Stimulated activated CD4-positive, alpha-beta T cell treated with anti-CD3 and anti-CD28 coated beads, TNF-alpha, amount 100 ng/mL, for 4 hours (primary cell): ENCODE measurements at places on chromosomes 4 and X.

GRCh38 chrX:3440981-3441380 is 94.5 kb upstream of the MXRA5 start:
- DNase-seq, result no peak

DNA sequence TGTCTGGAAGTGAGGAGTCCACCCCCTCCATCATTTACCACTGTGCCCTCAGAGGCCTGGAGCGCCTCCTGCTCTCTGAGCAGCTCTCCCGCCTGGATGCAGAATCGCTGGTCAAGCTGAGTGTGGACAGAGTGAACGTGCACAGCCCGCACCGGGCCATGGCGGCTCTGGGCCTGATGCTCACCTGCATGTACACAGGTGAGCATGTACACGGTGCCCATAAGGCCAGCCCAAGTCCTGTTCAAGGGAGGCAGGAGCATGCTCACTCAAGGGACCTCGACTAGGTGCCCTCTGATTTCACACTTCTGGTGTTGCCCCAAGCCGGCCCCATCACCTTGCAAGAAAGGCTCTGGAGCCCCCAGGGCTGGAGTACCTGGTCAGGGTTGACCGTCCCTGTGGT is 13.4 kb upstream of the MSANTD1 start:
- DNase-seq, result no peak

- no peak for DNase-seq
Observed at GRCh38 chr4:84531689-84532088, 32.6 kb upstream of the NKX6-1 start.

- peak; percentile 78 for DNase-seq
Observed at GRCh38 chr4:109433205-109434006, at the start of gene SEC24B. Gene SEC24B, plus strand, starts transcription at chr4:109433815. Its CDS starts 55 bp downstream, at chr4:109433870.

DNA sequence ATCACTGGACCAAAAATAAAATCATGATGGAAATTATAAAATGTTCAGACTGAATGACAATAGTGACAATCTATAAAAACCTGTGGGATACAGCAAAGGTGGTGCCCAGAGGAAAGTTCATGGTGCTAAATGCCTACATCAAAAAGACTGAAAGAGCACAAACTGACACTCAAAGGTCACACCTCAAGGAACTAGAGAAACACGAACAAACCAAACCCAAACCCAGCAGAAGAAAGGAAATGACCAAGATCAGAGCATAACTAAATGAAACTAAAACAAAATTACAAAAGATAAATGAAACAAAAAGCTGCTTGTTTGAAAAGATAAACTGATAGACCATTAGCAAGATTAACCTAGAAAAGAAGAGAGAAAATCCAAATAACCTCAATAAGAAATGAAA is 78.7 kb downstream of the ANAPC10 start:
- no peak for DNase-seq

GRCh38 chrX:53047228-53047627 is 1.4 kb upstream of the GPR173 start:
- DNase-seq, result no peak

- no peak for DNase-seq
Observed at GRCh38 chr4:11587797-11588196, 159.1 kb upstream of the HS3ST1 start.

DNA sequence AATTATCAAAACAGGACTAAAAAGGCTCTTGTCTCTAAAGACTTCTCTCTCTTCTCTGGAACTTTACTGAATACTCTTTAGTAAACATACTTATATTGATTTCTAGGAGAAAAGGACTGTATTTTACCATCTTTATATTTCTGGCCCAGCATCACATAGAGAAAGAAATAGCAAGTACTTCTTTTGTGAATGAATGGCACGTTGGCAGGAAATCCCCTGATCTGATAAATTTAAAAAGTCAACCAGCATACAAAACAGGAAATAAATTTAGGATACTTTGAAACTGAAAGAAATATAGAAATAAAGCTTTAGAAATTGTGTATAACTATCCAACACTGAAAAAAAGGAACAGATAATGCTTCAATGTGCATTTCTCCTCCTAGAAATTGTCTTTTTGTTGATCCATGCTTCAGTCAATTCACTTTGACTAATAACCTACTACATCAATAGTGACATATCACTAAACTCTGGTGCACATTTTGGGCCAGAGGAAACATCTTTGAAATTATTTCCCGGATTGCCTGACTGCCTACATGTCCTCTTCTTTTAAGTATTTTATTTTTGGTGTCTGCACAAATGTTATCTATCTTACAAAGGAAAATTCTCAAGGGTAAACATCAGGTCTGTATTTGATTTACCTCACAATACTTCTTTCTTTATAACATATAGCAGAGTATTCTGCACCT is 183.5 kb upstream of the FSTL5 start:
- no peak for DNase-seq

DNA sequence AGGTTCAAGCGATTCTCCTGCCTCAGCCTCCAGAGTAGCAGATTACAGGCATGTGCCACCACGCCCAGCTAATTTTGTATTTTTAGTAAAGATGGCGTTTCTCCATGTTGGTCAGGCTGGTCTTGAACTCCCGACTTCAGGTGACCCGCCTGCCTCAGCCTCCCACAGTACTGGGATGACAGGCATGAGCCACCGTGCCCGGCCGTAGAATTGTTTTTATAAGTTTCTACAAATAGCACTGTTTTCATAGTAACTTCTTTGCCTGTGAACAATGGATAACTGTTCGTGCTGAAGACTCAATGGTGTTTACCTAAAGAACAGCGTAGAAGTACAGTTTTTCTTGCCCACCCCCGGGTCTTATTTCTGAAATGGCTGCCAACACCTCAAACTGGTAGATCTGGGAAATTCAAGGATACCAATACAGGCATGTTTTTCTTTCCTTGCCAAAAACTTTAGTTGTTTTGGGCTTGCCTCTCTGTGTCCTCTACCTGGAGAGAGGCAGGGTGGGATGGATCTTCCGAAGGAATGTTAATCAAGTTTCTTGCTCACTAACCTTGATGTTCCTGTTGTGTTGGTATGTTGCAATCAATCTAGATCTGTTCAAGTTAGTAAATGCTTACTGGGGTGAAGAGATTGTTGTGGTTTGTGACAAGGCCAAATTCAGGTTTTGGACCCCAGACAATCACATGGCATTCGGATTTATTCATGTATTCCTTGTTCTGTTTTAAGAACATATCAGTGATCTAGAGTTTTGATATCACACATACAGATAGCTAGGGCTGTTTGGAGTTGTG is 2.8 kb upstream of the RUFY3 start:
- no peak for DNase-seq

GRCh38 chrX:69289046-69289792 is 124.0 kb upstream of the PJA1 start:
- no peak for DNase-seq

GRCh38 chrX:25807022-25807421 is 331.1 kb upstream of the MAGEB18 start:
- DNase-seq, result no peak

- no peak for DNase-seq
Observed at GRCh38 chrX:119190831-119191230, 45.3 kb upstream of the PGRMC1 start.

GRCh38 chr4:91092398-91092980 is 965.3 kb downstream of the CCSER1 start:
- DNase-seq, result no peak

DNA sequence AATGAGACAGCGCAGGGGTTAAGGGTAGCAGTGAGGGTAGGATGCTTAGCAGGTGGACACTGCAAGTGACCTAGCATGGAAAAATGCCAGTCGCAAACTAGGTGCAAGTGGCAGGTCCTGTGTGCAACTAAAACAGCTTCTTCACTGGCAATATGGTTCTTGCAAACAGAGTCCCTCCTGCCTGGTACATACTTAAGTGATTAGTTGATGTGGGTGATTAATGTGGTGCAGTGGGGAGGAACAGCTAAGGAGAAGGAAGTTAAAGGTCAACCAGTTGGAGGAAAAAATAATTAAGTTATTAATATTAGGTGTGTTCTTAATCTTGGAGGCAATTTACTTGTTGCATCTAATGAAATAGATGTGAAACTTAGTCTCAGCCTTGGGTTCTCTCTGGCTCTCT is 121.6 kb upstream of the IGFBP7 start:
- no peak for DNase-seq

- DNase-seq, result no peak
Observed at GRCh38 chr4:94441838-94442237, 9.9 kb upstream of the PDLIM5 start.

DNA sequence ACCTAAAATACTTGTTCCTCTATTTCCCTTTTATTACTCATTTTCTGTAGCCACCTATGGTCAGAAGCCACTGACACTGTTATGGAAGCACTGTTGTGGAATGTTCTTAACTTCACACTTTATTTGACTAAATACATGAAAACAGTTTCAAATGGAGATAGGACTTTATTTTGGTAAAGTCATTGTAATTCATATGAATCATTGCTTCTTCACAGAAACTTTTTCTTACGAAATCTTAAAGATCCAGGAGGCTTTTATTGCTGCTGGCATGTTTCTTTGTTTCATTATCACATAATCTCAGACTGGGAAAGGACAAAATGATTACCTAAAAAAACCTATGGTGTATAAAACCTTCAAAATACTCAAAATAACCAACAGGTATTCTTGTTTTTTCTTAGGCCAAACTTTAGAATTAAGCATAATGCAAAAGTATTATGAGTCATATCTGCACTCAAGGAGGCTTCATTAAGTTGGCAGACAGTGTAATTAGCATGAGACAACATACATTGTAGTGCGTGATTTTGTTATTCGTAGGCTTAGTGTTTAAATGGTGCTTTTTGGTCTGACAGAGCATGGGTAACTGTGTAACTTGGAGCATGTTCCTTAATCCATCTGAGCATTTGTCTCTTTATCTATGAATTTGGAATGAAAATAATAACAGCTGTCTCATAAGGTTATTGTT is 58.0 kb downstream of the SH3BGRL start:
- DNase-seq, result no peak

GRCh38 chr4:103099691-103100392 is at the start of gene BDH2:
Gene BDH2, minus strand, starts transcription at chr4:103099834. Its CDS starts 3,580 bp downstream, at chr4:103096254.
- DNase-seq, result no peak

DNA sequence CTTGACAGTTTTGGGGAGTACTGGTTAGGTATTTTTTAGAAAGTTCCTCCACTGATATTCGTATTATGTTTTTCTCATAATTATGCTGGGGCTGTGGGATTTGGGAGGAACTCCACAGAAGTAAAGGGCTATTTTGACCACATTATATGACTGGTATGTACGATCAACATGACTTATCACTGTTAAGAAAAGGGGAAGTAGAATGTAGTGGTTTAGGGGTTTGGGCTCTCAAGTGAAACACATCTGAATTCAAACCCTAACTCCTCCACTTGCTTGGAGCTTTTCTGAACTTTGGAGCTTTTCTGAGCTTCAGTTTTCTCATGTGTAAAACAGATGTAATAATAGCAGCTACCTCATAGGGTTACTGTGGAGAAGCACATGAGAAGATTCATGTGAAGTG is 96.4 kb upstream of the C1GALT1C1 start:
- DNase-seq, result no peak

- DNase-seq, result no peak
Observed at GRCh38 chrX:3348191-3348590, 1.7 kb upstream of the MXRA5 start.

DNA sequence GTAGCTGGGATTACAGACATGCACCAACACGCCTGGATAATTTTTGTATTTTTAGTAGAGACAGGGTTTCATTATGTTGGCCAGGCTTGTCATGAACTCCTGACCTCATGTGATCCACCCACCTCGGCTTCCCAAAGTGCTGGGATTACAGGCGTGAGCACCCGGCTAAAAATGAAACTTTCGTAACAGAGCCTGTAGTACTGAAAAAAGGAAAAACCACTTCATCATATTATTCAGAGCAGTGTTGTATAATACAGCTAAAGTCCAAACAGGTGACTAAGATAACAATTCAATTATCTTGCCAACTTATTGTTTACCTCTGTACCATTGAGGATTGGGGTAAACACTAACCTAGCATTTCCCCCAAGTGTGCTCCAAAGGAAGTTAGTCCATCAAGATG is 43.9 kb upstream of the HPRT1 start:
- DNase-seq, result no peak

DNA sequence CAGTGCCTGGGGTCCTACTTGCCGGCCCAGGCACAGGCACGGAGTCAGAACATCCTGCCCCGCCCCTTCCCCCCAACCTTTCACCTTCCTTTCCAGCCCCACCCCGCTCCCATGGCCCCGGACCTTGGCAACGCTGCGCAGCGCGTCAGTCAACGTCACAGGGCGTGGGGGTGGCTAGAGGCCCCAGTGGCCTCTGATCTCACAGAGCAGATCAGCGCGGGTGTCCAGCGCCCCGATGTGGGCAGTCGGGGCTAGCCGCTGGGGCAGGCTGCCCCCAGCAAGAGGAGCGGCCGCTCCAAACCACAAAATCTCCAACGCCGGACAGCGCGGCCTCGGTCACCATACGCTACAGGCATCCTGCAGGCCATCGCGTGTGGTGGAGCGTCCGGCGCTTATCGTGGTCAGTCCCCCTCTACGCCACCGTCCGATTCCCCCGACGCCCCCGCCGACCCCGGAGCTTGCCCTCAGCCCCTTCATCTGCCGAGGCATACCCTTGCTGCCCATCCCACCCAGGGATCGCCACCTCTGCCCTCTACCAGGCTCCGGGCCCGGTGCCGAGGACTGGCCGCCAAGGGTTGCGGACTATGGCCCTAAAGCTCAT is 69.6 kb upstream of the APOOL start:
- no peak for DNase-seq

DNA sequence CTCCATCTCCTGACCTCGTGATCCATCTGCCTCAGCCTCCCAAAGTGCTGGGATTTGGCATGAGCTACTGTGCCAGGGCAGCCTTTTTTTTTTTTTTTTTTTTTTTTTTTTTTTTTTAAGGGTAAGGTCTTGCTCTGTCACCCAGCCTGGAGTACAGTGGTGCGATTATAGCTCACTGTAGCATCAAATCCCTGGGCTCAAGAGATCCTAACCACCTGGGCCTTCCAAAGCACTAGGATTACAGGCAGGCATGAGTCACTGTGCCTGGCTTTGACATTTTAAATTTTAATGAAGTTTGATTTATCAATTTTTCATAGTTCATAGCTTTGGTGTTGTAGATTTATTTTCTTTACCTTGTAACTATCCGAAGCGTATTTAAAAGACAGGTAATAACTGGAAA is 17.8 kb upstream of the OCIAD2 start:
- DNase-seq, result no peak

DNA sequence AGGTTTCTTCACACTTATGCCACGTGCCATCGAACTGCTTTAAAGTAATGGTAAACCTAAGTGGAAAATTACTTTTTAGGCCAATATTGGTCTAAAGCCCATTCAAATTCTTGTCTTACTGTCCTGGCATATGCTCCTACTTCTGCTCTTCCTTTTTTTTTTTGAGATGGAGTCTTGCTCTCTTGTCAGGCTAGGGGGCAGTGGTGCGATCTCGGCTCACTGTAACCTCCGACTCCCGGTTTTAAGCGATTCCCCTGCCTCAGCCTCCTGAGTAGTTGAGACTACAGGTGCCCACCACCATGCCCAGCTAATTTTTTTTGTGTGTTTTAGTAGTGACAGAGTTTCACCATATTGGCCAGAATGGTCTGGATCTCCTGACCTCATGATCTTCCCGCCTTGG is 129.0 kb upstream of the TECRL start:
- no peak for DNase-seq
